Activated CD4-positive, CD25-positive, alpha-beta regulatory T cell treated with anti-CD3 and anti-CD28 coated beads, Interleukin-2, amount 50 U/mL, for 24 hours (primary cell): ENCODE measurements at places on chromosomes 3 and 15.

- ATAC-seq, result no peak
These were observed 169.2 kb upstream of the STRIT1 start for GRCh38 chr3:155462672-155463071.

- ATAC-seq, result no peak
These were observed 35.9 kb upstream of the TMEM115 start for GRCh38 chr3:50395070-50395860.

DNA sequence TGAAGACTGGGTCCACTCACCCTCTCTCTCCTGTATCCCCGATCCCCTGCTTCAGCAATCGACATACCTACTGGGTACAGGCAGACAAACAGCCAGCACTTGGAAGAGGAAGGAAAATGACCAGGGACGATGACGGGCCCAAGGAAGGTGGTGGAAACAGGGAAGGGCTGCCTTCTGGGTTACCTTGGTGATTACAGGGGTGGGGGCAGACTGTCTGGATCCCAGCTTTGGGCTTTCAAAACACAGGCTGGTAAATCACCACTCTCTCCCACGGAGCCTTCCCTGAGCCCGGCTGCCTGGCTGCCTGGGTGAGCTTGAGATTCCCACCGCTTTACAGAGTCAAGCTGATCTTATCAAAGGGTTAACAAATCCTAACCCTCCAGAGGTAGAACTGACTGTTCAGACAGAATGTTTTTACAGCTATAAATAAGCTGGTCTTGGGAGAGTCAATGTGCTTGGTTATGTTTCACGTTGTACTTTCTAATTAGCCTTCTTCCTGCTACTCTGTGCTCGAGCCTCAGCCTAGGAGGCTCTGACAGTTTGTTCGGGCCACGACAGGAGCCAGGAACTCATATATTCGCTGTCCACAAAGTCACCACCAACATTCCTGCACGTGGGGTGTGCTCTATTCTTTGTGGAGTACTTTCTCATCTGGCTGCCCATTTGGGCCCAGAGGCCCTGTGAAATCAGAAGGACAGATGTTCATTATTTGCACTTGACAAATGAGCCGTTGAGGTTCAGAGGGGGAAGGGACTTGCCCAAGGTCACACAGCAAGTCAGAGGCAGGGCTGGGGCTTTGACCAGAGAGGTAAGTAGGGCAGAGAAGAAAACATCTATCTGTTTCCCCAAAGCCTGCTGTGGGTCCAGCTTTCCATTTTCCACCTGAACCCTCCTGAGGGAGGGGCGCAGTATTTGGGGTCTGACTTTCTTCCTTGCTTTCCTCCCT, 63.5 kb downstream of the FEM1B start:
- ATAC-seq, result no peak

DNA sequence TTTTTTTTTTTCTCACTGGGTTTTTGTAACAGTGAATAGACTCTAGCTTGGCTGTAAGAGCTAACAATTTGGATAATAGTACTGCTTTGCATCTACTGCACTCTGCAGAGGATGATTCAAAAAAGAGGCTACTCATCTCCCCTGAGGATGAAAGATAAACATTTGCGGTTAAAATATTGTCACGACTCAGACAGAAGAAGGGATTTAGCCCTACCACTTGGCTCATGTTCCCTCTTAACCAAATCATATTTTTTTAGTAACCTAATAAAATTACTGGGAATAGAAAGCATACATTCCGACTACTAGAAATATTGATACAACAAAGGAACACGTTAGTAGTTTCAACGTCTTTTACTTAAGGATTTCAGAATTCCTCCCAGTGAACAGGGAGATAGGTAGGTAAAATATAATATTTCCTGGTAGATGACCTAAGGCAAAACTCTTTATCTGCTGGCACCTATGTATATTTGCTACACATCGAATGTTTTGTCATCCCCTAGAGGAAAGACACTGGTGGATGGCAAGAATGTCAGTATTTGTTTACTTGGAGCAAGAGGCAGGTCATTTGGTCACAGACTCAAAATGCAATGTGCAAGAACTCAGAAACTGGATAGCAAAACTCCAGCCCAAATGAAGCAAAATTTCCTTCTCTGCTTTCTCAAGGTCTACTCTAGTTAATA, 110.8 kb downstream of the GREM1 start:
- ATAC-seq, result no peak

GRCh38 chr3:16723978-16724377, 118.8 kb upstream of the DAZL start:
- ATAC-seq, result no peak

GRCh38 chr15:85496551-85497171, 116.3 kb downstream of the AKAP13 start:
- no peak for ATAC-seq

GRCh38 chr15:63918901-63919348, 85.2 kb upstream of the HERC1 start:
- no peak for ATAC-seq

DNA sequence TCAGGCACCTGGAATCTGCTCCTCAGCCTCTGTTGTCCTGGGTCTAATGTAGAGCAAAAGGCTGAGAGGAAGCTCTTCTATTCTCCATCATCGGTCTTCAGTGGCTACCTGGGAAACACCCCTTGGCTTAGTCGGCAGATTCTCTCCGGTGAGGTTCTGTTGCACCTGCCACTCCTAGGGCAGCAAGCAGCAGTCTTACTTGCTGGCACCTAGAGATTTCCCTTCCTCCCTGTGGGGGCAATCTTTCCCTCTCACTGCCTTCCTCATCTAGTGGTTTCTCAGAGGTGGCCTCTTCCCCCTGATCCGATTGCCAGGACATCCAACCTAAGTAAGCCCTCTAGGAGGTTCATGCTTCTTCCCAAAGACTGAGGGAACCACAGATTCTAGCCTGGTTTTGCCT, 60.8 kb downstream of the PLS1 start:
- no peak for ATAC-seq

- ATAC-seq, result no peak
These were observed 21.7 kb downstream of the ARL14 start for GRCh38 chr3:160698599-160699195.

- no peak for ATAC-seq
These were observed 62.0 kb downstream of the P3H2 start for GRCh38 chr3:190058521-190059241.

DNA sequence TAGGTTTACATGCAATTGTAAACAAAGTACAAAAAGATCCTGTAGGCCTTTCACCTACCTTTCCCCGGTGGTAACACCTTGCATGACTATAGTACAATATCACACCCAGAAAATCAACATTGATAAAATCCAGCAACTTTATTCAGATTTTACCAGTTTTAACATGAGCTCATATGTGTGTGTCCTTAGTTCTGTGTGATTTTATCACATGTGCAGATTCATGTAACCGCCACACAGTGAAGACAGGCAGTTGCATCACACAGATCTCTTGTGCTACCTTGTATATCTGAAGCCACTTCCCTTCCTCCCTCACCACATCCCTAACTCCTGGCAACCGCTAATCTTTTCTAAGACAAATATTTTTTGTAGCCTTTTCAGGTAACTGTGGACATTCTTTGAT, 183.5 kb upstream of the C2CD4B start:
- ATAC-seq, result no peak

DNA sequence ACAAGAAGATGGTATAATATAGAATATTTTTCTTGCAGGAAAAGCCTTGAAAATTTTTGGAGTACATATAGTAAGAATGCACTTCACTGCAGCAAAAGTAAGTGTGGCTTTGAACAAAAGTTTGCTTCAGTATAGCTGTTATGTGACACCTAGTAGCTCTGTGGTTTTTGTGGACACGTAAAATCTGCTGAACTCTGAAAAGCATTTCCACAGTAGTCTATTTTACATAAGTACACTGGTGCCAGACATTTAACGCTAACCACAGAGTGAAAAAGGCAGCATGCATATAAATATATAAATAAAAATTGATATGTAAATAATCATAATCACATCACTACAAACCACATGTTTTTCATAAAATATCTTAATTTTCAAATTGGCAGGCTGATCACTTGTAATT, 39.8 kb downstream of the CGGBP1 start:
- no peak for ATAC-seq

- ATAC-seq, result no peak
These were observed 169.5 kb upstream of the UMPS start for GRCh38 chr3:124560666-124561215.

DNA sequence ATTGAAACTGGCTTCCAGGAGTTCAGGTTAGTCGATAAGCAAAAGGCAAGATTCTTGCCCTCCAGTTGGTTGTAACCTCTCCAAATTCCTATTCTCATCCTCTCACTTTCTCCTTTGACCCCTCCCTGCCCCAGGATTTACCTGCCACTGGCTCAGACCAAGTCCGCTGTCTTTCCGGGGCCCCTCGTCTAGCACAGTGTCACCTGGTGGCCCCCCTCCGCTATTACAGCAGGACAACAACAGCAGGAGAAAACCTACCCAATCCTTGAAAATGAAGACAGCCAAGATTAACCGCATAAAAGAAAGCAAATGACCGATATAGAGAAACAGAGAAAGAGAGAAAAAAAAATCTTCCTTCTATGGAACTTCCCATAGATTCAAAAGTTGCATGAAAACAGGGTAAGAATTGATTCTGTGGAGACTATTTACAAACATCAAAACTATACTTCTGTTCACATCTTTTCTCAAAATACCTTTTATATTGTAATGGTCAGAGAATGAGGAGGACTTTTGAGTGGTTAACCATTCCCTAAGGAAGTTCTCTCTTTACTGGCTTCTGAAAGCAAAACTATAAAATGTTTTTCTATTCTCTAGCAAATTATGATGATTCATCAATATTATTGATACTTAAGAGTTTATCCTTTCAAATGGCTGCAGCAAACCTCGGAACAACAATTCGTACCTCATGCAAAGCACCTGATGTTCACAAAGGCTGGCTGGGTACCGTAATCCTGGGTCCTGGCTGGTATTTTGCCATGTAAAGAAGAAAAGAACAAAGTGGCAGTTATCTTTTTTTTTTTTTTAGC, 10.0 kb upstream of the ST8SIA2 start:
- ATAC-seq, result no peak

GRCh38 chr3:89419647-89420241, 312.3 kb downstream of the EPHA3 start:
- ATAC-seq, result no peak

GRCh38 chr15:96448923-96449322, 118.4 kb downstream of the NR2F2 start:
- ATAC-seq, result no peak

DNA sequence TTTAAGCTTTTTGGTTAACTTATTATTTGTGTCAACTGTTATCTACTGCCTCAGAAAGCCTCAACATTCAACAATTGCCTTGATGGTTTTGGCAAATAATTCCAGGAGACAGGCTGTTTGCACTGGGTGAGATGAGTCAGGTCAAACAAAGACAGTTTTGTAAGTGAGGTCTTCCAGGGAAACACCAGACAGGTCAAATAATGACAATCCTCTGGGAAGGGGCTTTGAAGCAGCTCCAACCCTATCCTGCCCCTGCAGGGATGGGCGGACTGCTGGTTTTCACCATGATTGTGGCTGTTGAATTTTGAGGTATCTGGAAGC, 79.4 kb upstream of the PRR23E start:
- no peak for ATAC-seq

DNA sequence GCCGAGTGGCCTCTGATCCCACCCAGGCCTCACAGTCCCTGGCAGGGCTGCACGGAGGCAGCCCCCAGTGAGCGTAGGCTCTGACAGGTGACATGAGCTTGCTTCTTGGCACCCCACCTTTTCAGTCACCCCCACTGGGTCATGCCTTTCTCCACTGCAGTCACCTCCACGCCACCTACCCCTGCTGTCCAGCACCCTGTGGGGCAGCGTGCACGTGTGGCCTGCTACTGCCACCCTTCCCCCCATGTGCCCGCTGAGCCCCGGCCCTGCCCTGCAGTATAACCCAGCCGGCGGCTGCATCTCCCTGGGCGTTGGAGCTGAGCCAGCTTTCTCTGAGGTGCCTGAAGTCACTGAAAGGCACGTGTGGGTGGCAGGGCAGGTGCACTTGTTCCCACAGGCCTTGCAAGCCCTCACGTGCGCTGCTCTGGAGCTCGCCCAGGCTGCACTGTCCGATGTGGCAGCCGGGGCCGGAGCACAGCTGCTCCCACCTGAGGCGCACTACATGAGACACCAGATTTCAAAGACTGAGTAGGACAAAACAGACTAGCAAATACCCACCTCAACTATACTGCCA, 65.6 kb downstream of the NIPA2 start:
- ATAC-seq, result no peak

DNA sequence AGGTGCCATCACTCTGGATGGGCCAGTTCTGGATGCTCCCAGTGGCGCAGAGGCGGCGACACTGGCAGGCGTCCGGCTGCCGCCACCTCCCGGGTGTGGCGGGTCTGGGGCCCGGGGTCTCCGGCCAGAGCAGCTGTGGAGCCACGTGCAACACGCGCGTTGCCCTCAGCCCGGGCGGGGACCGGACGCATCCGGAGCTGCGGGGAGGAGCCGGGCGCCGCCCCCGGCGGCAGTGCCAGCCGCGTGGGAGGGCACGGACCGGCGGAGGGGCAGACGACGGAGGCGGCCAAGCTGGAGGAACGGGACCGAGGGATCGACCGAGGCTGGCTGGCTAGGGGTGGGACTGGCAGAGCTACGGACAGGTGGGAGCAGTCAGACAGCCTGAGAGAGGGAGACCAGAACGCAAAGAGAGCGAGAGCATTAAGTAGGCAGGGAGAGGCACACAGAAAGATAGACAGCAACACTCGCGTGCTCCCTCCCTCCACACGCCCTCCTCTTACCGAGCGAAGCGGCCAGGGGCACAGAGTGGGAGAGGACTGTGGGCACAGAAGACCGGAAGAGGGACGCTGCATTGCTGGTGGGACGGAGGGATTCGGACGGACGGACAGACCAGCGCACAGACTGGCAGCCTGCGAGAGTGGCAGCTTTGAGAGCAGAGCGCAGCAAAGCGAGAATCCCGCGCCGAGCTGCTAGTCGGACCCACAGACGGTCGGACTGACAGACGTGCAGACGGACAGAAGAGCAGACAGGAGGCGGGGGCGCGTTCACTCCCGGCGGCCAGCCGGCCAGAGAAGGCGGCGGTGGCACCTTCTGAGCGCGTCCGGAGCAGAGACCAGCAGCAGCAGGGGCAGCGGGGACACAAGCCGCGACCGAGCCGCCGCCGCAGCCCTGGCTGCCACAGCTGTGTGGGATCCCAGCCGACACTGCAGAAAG, at the start of gene ARPP21:
ARPP21 (plus strand) TSS at position 272 of the 933 bp plus-strand sequence. CDS start 42,227 bp downstream, outside the sequence.
- peak; percentile 32 for ATAC-seq

- ATAC-seq, result peak; percentile 90
These were observed 17.2 kb downstream of the MYL3 start for GRCh38 chr3:46845860-46846623.

GRCh38 chr3:146189519-146190173, 28.7 kb upstream of the PLOD2 start:
- peak; percentile 71 for ATAC-seq
